ENCODE measurements at places on chromosomes 4 and X.

GRCh38 chr4:11881364-11881763 lies 452.7 kb upstream of the HS3ST1 start:
- no peak for DNase-seq

GRCh38 chr4:168451744-168452390 lies 28.4 kb downstream of the DDX60L start:
- peak; percentile 28 for DNase-seq

DNA sequence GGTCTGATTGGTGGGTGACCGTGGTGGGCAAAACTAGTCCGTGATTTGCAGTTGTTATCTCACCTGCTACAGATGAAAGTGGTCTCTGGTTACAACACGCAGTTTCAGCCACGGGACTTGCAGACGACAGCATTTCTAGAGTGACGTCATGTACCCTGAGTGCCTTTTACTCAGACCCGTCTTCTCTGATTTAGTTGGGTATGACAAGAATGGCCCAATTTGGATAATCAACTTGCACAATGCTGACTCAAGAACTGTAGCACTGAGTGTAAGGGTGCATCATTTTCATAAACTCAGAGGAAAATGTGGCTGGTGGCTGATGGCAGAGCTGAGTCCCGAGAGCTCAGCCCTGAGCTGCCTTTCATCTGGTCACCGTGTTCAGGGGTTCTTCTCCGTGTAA lies 281.4 kb upstream of the FRG1 start:
- DNase-seq = no peak

- no peak for DNase-seq
Measured at GRCh38 chr4:48554606-48555005, 64.6 kb downstream of the ZAR1 start.

- DNase-seq = no peak
Measured at GRCh38 chrX:100720301-100720700, 11.6 kb downstream of the SYTL4 start.

GRCh38 chr4:37803348-37803973 lies 23.0 kb upstream of the PGM2 start:
- DNase-seq = no peak

DNA sequence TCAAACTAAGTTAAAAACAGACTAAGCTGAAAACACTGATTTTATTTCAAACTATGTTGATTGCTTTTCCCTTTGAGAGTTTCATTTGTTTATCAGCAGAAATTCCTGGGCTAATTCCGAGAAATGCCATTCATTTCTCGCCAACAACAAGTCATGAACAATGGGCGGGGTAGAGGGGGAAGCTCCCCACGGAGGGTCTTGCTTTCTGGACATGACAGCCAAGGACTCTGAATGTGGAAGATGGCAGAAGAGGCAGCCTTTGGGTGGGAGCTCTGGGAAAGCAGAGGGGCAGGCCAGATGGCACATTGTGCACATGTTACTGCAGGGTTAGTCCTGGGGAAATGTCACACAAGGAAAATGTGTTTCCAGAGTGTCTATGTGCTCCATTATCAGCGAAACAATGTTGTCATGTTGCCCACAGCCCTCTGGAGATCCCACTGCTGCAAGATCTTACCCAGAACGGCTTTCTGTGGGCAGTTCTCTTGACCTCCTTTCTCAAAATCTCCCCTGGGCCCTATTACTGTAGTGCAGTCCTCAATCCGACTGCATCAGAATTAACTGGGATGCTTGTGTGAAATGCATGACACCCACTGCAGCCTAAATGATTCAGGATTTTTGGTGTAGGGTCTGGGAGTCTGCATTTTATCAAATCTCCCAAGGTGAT lies 45.0 kb downstream of the CHRDL1 start:
- DNase-seq = no peak

DNA sequence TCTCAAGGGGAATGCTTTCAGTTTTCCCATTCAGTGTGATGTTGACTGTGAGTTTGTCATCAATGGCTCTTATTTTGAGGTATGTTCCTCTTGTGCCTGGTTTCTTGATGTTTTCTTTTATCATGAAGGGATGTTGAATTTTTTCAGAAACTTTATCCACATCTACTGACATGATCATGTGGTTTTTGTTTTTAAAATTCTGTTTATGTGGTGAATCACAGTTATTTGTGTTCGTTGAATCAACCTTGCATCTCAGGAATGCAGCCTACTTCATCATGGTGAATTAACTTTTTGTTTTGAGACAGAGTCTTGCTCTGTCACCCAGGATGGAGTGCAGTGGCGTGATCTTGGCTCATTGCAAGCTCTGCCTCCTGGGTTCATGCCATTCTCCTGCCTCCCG lies 263.1 kb upstream of the KLF3 start:
- DNase-seq = no peak

DNA sequence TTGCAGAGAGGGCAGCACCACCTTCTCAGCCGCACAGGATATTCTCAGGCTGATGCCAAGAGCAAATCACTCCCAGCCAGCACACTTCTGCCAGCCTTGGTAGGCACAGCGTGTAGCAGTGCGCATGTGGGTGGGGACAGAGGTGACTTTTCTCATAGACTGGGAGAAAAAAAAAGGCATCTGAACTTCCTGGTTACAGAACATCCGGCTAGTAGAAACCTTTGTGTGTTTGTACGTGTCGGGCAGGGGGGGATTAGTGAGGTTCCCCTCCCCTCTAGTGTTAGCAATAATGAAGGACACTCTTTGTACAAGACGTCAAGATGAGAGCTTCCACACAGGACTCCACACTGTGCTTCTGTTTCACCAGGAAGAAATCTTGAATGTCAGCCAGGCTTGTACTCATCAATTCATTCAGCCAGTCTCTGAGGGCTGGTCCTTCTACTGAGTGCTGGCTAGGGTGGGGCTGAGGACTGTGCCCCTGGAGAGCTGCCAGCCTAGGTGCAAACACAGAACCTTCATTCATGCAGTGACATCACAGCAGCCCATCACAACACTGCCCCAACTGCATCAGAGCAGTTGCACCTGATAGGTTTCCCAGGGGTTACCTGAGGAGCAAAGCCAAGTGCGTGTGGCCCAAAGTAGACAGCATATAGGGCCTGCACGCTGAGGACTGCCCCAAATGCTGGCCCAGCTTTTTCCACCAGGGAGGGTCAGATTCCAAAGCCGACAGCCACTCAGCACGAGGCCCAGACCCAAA lies 34.7 kb downstream of the SLC25A5 start:
- no peak for DNase-seq

DNA sequence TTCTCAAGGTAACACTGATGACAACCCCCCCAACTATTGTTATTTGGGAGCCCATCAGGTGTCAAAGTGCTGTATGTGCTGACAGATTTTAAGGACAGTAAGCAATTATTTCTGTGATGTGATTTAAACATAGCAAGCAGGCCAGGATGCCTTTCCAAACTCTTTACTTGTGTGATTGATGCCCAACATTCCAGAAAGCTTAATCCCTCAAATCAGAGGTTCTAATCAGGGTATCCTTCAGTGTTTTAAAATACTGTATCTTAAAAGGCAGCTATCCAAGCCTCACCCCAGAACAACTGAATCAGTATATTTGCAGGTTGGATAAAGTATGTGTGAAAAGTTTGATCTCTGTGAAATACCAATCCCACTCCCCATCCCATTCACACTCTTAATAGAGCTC lies 119.7 kb downstream of the GASK1B start:
- no peak for DNase-seq

DNA sequence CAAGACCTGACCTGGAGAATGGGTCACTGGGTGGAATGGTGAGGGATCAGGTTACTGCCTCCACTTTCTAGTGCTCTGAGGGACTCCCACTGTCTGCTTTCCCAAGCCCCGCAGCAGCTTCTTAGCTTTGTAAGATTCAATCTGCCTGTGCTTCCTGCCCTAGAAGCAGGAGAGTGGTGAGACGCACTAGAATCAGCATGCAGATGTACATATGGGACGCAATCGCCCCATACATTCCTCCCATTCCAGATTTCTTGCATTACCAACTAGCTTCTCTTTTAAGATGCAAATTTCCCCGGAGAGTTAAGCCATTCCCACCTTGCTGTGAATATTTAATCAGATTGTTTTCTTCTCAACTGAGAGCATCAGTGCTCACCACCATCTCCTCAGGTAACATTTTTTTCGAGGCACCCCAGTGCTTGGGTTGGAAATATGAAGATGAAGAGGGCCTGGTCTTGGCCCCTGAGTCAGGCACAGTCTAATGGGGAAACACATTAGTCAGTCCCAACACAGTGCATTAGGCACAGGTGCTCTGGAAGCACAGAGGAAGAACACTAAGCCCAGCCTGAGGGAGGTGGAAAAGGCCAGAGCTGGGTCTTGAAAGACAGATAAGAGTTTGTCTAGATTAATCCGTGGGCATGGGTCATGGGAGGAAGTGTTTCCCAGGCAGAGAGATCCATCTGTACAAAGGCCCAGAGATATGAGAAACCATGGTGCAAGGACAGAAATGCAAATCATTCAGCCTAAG lies 66.7 kb upstream of the PRPS1 start:
- DNase-seq = no peak

GRCh38 chr4:173505924-173506518 lies 24.0 kb downstream of the HAND2 start:
- peak; percentile 87 for DNase-seq

DNA sequence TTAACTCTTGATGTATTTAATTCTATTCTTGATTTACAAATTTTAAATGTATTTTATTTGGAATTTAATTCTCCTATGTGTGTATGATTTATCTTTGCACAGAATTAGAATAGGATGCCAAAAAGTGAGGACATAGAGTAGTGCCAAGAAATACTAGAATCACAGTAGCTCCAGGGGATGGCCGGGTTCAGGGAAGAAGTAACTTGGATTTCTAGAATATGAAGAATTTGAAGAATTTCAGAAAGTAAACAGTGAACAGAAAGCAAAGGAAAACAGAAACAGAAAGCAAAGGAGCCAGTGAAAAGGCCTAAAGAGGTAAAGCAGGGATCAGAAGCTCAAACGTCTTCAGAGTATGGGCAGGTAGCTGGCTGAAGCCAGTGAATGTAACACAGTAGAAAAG lies 1187.6 kb downstream of the RPA4 start:
- peak; percentile 5 for DNase-seq

- DNase-seq = no peak
Measured at GRCh38 chr4:88447371-88448095, 9.4 kb upstream of the HERC5 start.

- peak; percentile 18 for DNase-seq
Measured at GRCh38 chr4:147138171-147138570, 192.5 kb upstream of the TTC29 start.

- DNase-seq = no peak
Measured at GRCh38 chr4:3311095-3311372, 18.2 kb downstream of the RGS12 start.

DNA sequence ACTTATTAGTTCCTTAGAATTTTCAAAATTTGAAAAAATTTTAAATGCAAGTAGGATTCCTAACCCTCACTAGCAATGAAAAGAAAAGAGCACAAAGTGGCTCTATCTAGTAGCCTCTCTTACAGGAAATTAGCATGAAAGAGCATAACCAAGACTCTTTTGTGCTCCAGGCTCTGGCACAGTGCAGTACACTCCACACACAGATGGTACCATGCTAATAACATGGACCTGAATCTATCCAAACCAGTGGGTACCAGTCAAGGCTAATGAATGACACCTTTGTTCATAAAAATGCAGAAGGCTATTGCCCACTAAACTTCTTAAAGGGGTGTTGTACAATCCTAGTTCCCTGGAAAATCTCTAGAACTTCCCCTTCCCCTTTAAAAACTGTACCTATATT lies 119.0 kb downstream of the MANBA start:
- no peak for DNase-seq

- DNase-seq = no peak
Measured at GRCh38 chr4:42478509-42478908, 81.2 kb downstream of the SHISA3 start.

DNA sequence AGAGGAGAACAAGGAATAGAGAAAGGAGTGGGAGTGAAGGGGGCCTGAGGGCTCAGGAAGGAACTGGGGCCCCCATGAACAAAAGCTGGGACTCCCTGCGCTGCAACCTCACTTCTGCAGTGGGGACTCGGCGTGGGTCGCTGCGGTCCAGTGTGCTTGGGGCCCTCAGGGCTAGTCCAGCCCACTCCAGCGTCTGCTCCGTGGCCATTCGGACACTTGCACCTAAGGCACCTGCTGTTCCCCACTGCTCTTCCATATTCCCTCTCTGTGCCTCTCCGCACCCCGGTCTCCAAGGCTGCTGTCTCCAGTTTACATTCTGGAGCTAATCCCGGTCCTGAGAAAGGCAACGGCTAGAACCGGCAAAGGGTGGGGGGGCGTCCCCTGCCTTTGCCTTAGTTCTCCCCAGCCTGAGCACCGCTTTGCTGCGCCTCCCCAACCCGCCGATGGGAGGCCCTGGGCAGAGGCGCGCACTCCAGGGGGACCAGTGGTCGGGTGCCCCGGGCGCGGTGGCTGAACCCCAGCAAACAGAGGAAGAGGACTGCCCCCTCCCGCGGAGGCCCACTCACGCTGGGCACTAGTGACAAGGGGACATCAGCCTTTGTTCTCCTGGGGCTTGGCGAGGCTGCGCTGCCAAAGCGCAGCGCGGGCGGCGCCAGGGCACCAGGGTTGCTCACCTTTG lies 327.7 kb upstream of the F9 start:
- no peak for DNase-seq

DNA sequence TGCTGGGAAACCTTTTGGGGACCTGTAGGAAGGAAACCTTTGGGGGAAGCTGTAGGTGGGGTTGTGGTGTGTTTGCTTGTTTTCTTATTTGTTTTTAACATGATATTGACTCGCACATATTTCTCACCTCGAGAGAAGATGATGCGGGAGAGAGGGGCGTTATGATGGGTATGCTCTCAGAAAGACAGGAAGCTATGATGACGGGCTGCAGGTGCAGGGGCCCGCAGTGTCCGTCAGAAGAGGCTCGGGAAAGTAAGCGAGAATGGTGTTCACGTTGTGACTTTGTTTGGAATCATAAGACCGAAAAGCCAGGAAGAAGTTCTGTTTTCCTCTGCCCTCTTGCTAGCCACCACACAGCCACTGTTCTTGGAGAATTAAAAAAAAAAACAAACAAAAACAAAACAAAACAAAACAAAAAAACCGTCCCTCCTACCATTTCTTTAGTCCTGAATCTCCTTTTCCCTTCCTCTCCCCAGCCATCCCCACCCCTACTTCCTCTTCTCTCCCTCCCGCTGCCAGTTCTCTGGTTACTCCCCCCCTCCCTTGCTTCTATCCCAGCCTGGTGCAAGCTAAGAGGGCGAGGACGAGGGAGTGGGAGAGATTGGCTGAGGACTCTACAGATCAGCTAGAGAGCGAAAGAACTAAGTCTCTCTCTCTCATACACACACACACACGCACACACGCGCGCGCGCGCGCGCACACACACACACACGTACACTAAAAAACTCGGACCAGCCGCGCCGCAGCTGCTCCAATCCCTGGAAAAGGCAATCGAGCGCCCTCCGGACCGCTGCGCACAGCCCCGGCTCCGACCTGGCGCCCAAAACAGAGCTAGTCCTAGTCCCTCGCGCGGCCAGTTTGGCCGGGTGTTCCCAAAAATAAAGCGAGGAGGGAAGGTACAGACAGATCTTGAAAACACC lies at the start of gene BMP3:
Gene BMP3 (plus strand): TSS at position 648 of the 920 bp plus-strand sequence. CDS start 577 bp downstream, outside the sequence.
- DNase-seq = peak; percentile 15

GRCh38 chr4:80202741-80203553 lies 5.6 kb downstream of the PRDM8 start:
- DNase-seq = no peak

- no peak for DNase-seq
Measured at GRCh38 chr4:79290376-79290775, 35.5 kb downstream of the NAA11 start.

Data from AG08396 (cell line).